KG1 (cell line): ENCODE measurements at places on chromosomes 2 and 18.

GRCh38 chr2:230961091-230961491, 34.8 kb upstream of the SPATA3 start:
- no peak for DNase-seq

DNA sequence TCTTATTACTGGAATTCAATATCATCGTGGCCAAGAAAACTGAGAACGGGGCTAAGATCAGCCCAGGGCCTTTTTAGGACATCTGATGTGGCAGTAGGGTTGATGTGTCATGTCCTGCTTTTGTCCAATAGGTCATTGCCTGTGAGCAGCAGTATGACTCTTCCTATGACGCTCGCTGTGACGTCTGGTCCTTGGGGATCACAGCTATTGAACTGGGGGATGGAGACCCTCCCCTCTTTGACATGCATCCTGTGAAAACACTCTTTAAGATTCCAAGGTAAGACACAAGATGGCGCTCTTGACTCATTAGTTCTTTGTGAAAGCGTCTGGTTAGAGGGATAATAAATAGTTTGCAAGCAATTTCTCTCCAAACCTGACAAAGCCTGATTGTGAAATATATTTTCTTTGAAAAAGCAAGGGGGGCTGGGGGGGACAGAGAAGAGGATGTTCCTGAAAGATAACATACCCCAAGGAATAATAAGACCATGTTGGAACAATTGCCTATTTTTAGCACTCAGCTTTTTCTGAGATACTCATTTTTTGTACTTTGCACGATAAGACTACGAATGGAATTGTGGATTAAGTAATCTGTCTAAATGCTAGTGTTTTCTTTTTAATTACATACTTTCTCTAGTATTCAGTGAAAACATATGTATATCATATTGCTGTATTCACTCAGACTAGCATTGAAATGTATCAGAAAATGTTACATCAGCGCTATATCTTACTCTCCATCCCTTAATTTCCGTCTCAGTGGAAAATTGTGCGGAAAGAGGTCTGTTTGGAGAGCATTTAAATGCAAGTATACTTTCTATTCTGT, 58.1 kb downstream of the MYO3B start:
- DNase-seq: peak; percentile 51

DNA sequence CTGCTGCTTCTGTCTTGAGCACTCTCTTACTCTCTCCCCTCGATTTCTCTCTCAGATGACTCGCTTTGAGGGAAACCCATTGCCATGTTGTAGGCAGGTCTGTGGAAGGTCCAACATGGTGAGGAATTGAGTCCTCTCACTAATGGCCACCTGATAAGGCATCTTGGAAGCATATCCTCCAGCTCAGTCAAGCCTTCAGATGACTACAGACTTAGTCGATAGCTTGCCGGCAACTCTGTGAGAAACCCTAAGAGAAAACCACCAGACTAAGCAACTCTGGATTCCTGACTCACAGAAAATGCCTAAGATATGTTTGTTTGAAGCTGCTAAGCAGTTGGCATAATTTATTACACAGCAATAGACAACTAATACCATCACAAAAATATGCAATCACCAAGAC, 51.2 kb downstream of the WDR75 start:
- no peak for DNase-seq

DNA sequence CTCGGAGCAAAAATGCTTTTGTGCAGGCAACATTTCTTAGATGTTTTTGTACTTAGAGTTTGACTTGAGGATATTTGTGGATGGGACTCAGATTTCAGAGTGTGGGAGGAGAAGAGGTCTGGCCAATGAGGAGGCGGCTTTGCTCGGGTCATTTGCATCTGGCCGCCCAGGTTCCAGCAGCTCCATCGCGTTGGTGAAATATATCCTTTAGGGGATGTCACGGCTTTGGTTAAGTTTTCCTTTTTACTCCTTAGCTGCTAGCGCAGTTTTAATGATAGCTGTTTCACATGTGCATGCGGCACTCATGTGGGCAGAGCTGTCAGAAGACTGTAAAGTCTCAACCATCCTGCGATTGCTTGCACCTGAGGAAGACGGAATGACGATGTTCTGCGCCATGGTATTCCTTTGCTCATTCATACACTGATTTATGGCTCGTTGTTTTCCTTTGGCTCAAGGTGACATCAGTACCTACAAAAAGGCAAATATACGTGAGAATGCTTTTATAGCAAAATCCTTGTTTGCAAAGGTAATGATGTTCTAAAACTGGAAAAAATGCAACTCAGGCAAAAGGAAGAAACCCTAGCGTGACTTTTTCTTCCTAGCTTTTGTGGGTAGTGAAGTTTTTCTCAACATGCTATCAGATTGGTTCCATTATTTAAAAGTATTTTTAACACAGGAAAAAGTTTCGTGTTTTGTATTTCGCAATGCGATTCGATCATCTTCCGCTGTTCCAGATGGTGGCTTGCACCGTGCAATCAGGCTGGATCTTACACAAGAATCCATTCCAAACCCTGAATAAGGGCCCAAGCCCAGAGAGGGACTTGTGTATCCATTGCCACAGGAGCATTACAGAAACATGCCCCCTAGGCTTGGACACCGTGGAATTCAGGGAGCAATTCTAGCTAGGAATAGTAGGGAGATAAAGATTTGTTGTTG, 70.5 kb upstream of the ZNF516 start:
- DNase-seq: no peak

GRCh38 chr2:112161431-112162145, 23.4 kb downstream of the FBLN7 start:
- no peak for DNase-seq

DNA sequence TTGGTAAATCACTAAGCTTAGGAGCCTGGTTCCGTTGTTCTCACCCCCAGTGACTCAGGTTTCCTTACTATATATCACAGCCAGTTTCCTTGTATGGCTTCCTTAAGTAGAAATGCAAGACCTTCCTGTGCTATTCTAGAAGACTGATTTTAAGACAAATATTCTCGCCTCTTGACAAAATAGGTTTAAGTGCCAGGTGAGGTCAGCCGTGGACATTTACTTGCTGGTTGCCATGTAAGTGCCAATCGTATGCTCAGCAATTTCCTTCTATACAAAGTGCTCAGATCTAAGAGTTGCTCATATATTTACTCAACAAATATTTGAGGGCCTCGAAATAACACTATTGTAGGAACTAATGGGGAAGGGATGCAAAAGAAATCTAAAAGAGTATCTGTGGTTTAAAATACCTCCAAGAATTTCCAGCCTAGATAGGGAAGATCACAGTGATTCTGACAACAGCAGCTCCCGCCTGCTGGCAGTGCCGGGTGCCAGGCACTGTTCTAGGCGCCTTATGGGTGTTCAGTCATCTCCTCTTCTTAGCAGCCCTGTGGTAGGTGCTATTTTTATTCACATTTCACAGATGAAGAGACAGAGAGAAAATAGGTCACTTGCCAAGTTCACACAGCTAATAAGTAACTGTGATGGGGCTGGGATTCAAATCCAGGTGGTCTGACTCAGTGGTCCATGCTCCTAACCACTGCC, 95.3 kb upstream of the B3GNT7 start:
- DNase-seq: no peak

GRCh38 chr2:88230911-88231310, 60.8 kb downstream of the THNSL2 start:
- peak; percentile 26 for DNase-seq

DNA sequence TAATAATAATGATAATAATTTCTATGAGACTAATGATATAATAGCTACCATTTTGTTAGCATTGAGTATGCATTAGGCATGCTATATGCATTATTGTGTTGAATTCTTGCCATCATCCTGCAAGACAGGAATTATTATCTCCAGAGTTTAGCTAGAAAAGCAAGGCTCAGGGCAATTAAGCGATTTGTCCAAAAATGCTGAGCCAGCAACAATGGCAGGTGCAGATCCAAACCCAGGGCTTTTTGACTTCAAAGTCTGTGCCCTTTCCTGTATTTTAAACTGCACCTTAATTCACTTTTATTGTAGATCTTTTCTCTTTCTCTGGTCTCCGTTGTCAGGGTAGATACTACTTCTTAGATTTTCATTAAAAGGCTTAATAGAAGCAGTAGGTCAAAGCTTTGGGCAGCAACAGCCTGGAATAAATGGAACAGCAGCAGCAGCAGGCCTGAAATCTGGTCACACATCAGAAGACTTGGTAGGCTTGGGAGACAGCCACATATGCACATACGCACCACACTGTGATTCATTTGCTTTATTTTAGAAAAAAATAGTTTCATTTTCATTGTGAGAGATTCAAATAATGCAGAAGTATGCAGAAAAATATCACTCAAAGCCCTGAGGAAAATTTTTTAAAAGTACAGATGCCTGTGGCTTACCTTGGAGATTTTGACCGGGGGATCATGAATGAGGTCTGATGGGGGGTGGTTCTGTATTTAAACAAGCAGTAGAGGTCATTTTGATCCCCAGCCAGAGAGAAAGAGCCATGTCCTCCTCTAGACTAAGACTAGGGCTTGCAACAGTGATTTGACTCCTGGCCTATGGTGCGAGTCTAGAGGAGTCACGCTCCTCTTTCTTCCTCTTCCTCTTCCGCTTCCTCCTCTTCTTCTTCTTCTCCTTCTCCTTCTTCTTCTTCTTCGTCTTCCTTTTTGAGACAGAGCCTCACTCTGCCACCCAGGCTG, 455.7 kb downstream of the TSN start:
- DNase-seq: no peak

GRCh38 chr2:239389414-239390329, 11.1 kb downstream of the HDAC4 start:
- DNase-seq: no peak

DNA sequence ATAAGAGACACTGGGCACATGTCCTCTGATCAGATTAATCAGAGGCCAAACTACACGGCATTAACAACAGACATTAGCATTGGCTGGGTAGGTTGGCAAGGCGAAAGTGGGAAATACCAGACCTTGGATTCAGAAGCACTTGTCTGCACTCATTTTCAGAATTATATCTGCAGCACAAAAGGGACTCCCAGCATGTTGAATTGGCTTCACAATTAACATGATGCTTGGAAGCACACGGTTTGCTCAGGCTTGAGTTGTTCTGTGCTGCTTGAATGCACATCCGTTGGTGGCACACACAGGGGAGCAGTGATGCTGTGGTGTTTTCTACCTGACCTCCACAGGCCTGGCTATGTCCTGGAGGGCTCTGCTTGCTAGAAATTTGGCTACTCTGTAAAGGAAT, 83.9 kb downstream of the ACTR3 start:
- no peak for DNase-seq

DNA sequence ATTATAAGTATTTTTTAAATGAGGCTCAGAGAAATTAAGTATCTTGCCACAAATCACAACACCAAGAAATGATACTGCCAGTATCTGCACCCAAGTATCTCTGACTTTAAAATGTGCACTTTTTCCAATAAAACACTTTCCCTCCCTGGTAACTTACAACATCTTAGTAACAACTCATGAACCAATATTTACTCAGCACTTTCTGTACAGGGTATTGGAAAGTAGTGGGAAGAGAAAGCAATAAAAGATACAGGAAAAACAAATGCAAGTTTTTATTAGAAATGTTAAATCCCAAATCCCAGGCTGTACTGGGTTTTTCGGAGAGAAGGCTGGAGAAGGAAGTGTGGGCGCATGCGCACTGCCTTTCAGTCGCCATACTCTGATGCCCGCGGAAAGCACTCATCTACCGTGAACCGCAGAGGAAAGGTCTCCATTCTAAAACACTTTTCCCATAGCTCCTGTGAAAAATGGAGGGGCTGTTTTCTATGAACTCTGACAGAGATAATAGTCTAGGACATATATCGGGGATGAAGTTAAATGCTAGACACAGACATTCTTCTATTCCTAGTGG, 52.1 kb downstream of the L3MBTL4 start:
- DNase-seq: no peak

DNA sequence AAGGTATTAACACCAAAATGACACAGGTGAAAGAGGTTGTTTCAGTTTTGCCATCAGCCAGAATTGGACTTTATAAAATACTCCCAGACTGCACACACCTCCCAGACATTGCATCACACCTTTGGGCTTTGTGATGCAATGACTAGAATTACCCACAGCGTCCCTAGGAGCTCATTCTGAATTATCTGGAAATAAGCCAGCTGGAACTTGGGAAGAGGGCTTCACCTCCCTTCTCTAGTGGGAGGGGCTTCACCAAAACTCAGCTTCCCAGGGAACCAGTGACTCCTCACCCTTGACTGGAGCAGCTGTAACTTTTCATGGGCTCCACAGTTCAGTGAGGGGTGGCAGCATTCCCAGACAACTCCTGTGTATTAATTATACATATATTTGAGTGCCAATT, 83.1 kb upstream of the BZW1 start:
- DNase-seq: no peak

DNA sequence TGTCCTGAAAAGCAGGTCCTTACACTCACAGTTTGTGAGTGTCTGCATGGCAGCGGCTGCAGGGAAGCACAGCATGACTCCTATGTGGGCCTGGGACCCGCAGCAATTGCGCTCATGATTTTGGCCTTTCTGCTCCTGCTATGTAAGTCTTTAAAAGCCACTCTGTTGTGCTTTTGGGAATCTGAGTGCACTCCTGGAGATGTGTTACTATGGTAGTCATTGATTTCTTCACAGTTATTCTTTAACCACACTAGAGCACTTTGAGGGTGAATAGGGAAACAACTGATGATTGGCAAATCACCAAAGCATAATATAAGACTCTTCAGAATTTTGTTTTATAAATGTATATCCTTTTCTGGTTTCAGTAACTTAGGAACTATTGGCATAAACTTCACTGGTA, 40.9 kb downstream of the DSG2 start:
- DNase-seq: no peak

- DNase-seq: no peak
These were observed 562.1 kb downstream of the XIRP2 start for GRCh38 chr2:167450364-167450763.

GRCh38 chr2:202335791-202336467, 40.2 kb upstream of the BMPR2 start:
- no peak for DNase-seq

GRCh38 chr2:223932816-223933800, 12.0 kb downstream of the WDFY1 start:
- no peak for DNase-seq

DNA sequence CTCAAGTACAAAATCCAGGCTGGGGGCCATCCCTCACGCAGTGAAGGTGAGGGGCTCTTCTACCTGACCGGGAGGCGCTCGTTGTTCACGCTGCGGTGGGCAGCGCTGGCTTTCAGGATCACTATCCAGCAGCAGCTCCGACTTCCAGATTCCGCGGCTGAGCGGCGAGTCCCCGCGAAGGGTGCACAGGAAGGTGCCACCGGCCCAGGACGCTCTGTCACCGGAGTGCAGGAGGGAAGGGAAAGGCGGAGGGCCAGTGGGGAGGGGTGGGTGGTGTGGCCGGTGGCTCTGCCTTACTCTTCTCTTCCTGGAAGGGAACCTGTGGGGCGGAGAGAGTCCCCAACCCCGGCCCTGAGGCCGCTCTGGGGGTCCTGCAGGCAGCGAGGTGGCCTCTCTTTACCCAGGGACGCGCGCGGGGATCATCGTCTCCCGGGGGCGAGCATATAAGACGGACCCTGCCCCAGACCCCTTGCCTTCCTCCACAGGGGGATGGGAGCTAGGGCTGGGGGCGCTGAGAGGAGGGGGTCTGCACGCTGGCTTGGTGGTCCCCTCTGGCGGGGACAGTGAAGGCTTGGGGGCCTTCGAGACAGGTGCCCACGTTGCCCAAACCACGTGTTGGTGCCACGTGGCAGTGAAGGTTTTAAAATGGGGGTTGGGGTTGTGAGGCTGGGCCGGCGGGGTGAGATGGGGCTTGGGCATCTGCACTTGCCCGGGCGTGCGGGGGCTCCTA, 26.9 kb upstream of the HS6ST1 start:
- DNase-seq: no peak

GRCh38 chr2:159505196-159505595, 111.2 kb downstream of the BAZ2B start:
- no peak for DNase-seq
